Caco-2 (cell line): ENCODE measurements at places on chromosomes 3 and 15.

DNA sequence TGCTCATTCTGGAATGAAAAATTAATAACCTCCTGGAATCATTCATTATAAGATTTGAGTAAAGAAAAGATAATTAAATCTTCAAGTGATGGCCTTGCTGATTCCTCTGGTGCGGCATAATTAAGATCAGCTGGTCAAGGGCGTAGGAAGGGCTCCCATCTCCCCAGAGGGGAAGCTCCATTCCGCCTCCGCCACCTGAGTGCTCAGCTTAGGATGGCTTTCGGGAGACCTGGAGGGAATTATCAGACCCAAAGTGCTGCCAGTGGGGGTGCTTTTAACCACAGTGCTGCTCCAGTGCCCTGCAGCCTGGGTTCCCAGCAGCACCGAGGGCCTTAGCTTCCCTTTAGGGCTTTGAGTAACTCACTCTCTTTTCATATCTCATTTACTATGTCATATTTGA lies 556.6 kb upstream of the RGMA start:
- DNase-seq: no peak

GRCh38 chr3:72487078-72487765 lies 361.0 kb downstream of the SHQ1 start:
- DNase-seq: peak; percentile 54

DNA sequence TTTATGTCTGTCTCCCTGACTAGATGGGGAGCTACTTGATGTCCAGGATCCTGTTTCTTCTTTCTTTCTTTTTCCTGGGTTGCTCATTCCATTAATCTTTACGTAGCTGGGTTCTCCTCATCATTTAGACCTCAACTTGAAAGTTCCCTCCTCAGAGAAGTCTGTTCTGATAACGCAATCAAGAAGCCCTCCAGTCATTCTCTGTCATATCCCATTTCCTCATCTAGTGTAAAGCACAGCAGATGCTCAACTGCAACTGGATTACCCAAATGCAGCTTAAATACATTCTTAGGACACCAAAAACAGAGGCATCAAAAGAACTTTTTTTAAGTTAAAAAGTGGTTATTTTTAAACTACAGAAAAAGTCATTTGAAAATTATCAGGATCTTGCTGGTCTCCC lies 51.7 kb upstream of the ST3GAL6 start:
- DNase-seq: no peak

GRCh38 chr3:12890610-12891390 lies 49.4 kb upstream of the RPL32 start:
- no peak for DNase-seq

DNA sequence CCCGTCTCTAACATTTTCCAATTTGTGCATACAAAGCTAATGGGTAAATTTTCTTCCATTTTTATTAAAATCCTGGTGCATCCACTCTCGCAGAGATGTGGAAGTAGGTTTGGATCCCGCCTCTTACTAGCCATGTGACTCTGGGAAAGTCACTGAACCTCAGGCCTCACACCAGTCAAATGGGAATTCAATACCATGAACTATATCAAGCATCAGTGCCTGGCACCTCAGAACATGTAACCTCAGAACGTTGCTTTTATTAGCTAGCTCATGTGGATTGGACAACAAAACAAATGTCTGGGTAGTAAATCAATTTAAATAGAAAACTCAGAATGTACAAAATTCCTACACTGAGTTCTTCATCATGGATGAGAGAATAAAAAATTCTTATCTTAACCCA lies 60.7 kb downstream of the ANXA2 start:
- DNase-seq: no peak

GRCh38 chr3:100029689-100030088 lies 84.6 kb downstream of the FILIP1L start:
- no peak for DNase-seq

DNA sequence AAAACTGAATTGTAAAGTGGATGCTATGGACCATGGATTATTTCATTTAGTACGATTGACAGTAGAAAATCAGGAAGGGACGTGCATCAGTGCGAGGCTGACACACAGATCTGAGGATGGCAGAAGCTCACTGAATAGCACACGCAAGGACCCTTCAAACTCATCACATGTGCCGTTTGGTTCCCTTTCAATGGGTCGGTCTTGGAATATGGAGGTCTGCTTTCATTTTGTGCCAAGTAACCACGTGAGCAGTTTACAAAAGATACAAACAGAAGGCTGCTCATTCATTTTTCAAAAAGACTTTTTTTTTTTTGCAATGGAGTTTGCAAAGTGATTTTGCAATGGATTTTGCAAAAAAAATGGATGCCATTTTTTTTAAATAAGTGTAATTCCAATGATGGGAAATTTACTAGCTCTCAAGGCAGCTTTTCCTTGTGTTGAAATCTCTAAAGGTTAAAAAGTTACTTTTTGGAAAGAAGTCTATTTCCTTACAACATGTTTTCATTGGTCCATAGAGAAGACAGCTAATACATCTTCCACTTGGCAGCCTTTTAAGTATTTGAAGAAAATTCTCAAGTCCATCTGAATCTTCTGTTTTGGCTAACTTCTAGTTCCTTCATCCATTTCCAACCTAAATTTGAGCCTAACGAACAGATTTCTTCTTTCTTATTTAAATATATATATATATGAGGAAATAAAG lies 392.3 kb upstream of the TPRG1 start:
- DNase-seq: no peak

- peak; percentile 13 for DNase-seq
Measured at GRCh38 chr3:157354722-157355121, 81.9 kb upstream of the PTX3 start.

DNA sequence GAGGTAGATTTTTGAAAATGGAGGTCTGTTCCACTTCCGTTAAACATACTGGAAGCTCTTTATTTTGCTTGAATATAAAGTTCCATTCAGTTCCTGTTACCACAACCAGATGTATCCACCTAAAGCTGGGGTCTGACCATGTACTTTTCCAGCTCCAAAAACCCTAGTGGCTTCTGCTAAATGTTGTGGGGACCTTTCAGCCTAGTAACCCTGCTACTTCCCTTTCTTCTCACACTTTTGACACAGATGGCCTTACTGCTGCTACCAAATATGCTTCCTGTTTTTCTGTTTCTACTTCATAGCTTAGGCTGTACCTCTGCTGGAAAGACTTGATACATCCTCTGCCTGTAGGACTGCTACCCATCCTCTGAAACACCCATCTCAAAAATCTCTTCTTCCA lies 87.8 kb downstream of the COL6A6 start:
- no peak for DNase-seq

DNA sequence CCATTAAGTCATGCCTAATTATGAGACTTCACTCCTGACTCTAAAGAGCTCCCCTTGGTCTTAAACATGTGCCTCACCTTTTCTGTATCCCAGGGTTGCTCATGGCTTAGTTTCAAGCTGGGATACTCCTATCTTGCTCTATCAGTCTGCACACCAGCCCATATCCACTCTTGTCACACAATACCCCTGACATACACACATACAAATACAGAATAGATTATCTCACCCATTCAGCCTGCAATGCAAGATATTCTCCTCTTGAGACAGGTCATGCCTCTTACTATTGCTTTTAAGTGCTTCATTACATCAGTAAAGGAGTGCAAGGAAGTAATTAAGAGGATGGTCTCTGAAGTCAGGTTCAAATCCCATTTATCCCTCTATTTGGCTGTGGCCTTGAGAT lies 587.3 kb downstream of the IGSF11 start:
- DNase-seq: no peak

- peak; percentile 30 for DNase-seq
Measured at GRCh38 chr3:153162513-153163392, 727 bp downstream of the RAP2B start.

DNA sequence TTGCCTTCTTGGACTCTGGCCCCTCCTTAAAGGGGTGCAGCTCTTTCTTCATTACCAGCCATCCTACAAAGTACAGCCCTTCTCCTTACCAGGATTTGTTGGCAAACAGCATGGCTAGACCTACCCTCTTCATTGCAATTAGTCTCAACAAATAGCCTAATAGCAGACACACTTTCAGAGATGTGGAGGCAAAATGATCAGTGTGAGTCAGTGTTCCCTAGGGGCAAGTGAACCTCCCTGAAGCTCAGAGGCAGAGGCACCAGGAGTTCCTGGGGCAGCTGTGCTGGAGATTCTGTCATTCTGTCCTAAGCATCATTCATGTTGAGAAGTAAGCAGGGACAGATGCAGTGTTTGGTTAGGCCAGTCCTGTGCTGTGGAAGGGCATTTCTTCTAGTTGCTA lies 14.6 kb upstream of the MECOM start:
- DNase-seq: no peak

- DNase-seq: no peak
Measured at GRCh38 chr3:52792961-52793695, 1.5 kb upstream of the ITIH3 start.

DNA sequence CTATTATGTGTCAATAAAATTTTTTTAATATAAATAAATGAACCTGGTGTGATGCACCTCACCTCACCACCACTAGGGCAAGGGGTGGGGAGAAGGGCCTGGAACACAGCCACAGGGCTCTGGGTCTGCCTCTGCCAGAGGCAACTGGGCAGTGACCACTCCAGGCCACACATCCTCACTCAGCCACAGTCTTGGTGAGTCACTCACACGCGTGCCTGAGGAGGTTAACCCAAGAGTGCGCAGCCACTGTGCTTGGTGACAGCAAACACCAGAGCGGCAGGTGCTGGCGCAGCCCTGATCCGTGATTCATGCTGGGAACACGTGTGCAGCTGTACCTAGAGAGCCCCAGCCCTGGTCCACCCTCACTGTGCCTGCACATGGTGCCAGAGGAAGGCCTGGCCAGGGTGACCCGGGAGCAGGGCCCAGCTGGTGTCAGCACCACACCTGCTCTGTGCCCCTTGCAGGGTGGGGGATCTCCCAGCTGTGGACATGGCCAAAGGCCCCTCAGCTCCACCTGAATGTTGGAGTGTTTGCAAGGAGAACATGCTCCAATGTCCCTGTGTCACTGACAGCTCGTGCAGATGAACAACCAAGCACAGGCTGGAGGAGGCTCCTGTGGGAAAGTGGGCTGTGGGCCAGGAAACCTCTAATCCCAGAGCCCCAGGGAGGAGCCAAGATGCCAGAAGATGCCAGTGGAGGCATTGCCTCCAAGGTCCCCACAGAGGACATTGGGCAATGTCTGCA lies 2.1 kb downstream of the SLC41A3 start:
- no peak for DNase-seq

DNA sequence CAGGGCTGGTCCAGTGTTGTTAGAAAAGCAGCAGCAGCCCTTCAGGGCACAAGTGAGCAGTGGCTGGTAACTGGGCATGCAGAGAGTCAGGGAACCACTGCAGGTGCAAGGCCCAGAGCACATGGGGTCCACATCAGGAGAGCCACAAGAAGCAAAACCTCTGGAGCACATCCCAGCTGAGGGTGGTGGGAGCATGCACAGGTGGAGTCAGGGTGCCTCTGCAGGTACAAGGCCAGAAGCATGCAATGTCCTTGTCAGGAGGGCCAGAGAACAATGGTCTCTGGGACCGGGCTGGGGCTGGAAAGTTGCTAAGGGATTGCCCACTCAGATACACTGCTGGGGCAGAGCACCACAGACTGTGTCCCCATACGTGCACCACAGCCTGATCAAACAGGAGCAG lies 226.1 kb upstream of the UBE2E2 start:
- no peak for DNase-seq

GRCh38 chr3:27378331-27378730 lies 9.1 kb upstream of the NEK10 start:
- no peak for DNase-seq

- no peak for DNase-seq
Measured at GRCh38 chr15:26879706-26880105, 12.8 kb downstream of the GABRA5 start.

DNA sequence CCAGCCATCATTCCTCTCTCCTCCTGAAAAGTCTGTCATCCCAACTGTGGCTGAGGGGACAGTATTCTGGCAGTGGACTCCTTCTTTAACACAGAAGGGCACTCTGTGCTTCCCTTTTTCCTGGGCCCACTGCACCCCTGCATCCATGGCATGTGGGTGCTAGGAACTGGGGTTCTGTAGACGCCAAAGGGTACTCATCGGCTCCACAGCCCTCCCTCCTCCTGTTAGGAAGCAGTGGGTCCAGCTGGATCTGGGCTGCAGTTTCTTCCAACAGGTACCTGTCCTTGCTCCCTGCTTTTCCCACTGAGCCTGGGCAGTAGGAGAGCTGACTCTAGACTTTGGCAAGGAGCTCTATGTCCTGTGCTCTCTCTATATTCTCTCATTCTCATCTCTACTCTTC lies 6.4 kb upstream of the MANF start:
- peak; percentile 21 for DNase-seq

- DNase-seq: no peak
Measured at GRCh38 chr15:70741677-70742293, 21.6 kb downstream of the UACA start.

DNA sequence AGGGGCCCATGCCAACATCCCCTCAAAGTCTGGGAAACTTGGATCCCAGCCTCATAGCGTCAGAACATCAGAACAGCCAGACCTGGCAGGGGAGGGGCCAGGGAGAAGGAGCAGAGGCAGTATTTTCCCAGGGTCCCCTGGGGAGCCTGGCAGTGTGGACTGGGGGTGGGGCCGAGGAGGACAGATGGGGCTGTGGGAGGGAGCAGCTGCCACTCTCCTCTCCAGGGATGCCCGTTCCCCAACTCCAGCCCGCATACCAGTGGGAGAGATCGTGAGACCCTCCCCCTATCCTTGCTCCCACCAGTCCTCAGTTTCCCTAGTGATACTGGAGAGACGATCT lies 6.5 kb upstream of the DNAJB8 start:
- no peak for DNase-seq

DNA sequence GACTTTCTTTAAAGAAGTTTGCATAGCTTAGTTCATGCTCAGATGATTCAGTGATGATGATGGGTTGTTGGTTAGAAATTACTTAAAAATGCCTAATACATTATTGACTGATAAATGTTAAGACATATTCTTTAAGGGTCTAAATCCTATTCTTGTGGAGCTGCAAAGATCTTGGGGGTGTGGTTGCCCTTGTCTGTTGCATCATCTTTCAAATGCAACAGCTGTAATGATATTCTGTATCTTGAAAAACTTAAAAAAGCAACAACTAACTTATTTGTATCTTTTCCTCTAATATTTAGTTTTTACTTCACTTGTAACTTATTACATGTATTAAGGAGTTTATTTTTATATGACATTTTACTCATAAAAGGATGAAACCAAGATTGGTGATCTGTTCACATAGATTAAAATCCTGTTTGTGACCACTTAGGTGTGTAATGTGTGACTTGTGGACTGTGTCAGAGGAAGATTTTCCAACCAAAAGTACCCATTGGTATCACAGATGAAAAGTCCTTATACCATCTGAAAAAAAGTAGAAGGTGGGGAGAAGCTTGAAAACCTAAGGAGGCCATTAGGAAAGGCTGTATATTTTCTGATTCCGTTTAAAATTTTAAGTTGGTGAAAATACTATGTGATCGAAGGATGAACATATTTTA lies 142.8 kb downstream of the IGF1R start:
- no peak for DNase-seq

DNA sequence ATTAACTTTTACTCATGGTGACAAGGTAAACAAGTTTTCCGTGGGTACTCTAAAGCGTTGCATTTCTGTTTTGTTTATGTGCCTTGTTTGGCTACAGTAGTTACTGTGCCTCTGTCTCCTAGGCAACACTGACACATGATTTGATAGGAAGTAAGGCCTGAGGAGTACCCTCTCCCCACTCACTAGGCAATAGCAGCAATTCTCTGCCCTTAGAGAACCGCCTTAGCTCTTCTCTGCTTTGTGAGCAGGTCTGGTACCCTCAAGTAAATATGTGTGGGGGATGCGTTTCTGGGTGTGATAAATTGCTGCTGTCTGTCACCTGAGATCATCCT lies at the start of gene IL5RA:
Gene IL5RA (minus strand): TSS at position 76 of the 332 bp plus-strand sequence. CDS start 5,390 bp downstream, outside the sequence.
- peak; percentile 24 for DNase-seq

GRCh38 chr3:117355566-117355965 lies 646.0 kb downstream of the TUSC7 start:
- DNase-seq: no peak

GRCh38 chr3:33083958-33084357 lies 13.0 kb downstream of the GLB1 start:
- DNase-seq: no peak
